ENCODE measurements at places on chromosomes 1 and 21. TPM values are rescaled to one million over a fixed set of nuclear protein-coding genes. Genes with fewer than 3 reads are reported as not detected.

SMIM1 gene
- 10.8 TPM for total RNA-seq

LRRC7 gene
- total RNA-seq: not detected

CSF3R gene
- not detected for total RNA-seq

DNA sequence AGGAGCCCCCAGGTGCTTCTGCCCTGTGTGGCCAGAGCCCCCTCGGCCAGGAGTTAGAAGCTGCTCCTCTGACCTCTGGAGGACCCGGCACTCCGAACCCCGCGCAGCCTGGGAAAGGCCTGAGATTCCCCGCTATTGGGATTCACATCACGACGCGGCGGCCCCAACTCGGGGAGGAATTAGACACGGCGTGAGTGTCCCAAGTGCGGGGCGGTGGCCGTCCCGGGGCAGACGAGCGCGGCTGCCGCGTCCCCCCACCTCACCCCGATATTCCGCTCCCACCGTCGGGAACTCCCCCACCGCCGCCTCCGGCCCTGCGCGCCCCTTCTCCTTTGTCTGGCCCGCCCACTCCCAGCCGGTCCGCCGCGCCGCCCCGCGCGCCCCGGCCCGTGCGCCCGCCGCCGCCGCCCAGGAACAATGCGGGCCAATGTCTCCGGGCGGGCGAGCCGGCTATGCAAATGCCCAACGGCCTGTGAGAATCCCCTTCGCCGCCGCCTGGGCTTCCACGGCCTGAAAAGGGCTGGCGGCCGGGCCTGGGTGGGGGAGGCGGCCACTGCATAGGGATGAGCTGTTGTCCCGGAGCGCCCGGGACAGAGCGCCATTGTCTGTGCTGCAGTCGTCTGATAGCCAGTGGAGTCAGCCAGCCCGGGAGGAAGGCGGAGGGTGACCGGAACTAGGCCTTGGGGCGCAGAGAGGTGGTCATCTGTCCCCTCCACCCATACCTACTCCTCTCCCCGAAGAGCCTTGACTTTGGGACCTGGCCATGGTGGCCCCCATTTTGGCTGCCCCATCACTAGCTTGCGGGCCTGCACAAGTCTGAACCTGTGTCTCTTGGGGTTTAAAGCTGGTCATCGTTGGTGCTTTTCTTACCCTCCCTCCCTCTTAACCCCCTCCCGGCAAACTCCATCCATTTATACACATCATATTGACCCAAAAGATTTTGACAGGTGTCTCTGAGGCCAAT, 19.4 kb downstream of the RHBG start:
- DNase-seq: no peak

DNA sequence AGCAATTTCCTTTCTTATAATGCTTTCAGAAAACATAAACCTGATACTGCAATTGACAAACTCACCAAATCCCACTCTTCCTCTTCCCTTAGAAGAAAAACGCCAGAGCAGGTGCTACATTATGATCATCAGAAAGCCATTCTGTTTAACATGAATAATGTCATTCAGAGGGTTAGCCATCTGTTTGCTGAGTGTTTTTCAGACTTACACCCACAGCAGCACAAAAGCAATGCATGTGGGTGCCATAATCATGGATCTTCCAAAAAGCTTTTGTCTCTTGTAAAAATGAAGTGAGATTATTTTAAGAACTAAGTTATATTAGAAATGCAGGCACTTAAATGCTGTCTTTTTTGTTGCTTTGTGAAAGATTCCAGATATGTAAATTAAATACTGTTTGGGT, 204.6 kb upstream of the TMPRSS15 start:
- DNase-seq: no peak

Data from PC-3 (cell line).